ENCODE measurements at places on chromosomes 1 and 21.

GRCh38 chr1:201566933-201567801, 28.2 kb downstream of the NAV1 start:
- peak; percentile 31 for DNase-seq

- DNase-seq, result no peak
These were observed 12.4 kb downstream of the SAMSN1 start for GRCh38 chr21:14533499-14534428.

DNA sequence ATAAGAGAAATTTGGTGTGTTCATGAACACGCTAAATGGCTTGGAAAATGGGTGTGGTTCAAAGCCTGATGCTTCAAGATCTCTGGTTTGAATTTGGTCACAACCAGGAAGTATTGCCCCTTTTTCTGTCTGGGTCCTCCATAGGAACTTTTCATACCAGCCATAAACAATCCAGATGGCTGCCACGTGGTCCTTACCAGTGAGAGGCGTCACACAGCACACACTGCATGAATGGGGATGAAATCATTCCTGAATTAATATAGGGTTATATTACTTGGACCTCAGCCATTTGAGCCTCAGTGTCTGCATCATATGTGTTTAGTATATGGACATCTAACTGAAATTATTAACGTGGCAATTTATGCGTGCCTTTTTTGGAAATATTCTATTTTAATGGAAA, 64.0 kb downstream of the PRRX1 start:
- no peak for DNase-seq

DNA sequence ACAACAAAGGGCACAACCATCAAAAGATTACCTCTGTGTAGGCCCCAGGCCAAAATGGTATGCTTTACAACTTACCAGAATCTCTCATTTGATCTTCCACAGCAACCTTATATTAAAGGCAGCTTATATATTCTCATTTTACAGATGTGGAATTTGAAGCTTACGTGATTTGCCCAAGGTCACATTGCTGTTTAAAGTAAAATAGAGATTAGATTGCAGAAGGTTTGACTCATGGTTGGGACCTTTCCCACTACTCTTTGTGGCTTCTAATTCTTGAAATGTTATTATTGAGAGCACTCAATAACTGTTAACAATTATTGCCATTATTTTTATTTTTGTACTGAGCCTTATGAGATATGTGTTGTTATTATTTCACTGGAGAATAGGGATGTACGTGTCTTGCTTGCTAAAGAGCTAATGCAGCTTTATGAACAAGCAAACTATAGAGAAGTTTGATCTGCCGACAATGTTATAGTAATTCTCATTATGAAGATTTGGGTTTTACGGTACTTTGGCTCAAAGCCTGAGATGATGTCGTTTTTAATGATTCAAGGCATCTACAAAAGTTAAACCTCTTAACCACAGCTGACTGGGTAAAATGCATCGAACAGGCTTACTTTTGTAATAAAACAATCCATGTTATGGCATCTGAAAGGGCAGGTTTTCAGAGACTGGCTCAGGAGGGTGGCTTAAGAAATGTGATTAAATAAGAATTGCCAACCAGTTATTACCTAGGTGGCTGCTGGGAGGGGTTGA, 43.3 kb upstream of the TSNAX start:
- DNase-seq, result no peak

DNA sequence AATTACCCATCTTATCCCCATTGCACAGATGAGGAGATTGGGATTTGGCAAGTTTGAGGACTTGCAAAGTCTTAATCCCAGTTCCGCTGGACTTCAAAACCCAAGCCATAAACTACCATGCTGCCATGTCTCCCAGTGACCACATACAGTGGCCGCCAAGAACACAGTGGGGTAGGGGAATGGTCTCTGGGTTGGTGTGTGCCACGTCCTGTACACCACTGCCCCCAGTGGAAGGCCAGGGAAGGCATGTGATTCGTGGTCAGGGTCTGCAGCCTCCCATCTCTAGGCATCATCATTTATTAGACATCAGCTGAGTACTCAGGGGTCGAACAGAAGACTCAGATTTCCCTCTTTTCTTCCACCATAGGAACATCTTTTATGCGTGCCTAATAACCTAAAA, 76.0 kb downstream of the MAN1C1 start:
- no peak for DNase-seq

GRCh38 chr1:83706354-83706938, 292.5 kb downstream of the TTLL7 start:
- no peak for DNase-seq

GRCh38 chr1:217889401-217889800, 258.3 kb downstream of the SPATA17 start:
- DNase-seq, result no peak

DNA sequence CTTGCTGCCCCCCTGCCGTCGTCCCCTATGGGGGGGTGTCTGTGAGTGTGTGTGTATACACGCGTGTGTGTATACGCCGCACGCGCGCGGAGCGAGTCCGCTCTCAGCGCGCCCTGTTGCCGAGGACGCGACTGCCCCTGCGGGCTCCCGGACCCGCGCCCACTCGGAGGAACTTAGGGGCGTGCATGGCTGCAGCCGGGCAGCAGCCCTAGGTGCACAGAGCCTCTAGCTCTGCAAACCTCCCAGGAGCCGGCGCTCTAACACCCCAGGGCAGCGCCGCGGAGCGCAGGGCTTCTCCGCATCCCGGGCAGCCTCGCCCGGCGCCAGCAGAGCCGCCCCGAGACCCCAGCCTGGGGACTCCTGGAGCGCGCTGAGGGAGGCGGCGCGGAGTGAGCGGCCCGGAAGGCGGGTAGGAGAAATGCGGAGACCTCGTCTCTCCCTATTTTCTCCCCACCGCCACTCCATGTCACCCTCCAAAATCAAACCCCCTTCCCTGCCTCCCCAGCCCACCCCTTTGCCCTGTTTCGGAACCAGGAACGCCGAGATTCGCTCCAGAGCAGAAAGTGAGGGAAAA, 574 bp downstream of the ITPKB start:
- DNase-seq, result peak; percentile 37

- no peak for DNase-seq
These were observed 247.7 kb upstream of the PTBP2 start for GRCh38 chr1:96473791-96474434.

DNA sequence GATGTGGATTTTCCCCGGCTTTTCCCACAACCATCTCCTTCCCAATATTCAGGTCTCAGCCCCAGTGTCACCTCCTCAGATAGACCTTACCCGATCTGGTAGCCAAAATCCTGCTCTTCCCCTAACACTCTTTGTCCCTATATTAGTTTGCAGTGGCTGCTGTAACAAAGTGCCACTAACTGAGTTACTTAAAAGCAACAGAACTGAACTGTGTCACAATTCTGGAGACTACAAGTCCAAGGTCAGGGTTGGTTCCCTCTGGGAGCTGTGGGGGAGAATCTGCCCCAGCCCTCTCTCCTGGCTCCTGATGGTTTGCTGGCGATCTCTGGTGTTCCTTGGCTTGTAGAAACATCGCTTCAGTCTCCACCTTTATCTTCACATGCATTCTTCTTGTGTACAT, 64.0 kb downstream of the NENF start:
- DNase-seq, result no peak

DNA sequence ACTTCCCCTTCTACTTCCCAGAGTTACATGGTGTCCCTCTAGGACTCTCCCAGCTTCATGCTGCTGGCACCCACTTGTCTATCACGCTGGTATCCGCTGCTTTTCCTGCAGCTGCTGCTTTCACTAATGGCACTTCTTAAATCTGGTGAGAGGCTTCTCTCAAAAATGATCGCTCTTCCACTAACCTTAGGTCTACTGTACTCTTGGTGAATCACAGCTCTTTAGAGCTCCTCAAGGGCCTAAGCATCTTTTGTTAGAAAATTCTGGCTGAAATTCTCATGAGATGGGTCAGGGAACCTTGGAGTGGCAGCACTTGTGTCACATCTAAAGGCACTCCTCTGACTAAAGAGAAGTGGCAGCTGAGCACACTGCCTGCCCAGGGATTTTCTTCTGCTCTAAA, 32.1 kb downstream of the ZMYND12 start:
- DNase-seq, result no peak

DNA sequence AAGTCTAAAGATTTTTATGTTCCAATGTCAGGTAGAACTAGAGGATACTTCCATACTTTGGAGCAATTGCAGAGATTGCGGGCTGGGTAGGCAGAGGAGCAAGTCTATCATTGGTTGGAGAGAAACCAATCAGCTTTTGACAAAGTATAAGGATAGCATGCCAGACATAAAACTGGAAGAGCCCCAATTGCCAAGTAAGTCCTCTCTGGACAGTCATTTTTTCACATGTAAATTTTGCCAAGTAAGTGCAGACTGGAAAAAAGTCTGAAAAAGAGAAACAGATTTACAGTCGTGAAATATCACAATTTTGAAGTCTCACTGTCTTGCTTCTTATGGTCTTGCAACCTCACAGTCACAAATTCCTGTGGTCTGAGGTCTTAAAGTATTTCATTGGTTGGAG, 131.4 kb upstream of the C21orf91 start:
- no peak for DNase-seq

GRCh38 chr1:193118803-193119730, 2.8 kb upstream of the CDC73 start:
- no peak for DNase-seq

GRCh38 chr1:106456832-106457231, 599.6 kb upstream of the PRMT6 start:
- no peak for DNase-seq

DNA sequence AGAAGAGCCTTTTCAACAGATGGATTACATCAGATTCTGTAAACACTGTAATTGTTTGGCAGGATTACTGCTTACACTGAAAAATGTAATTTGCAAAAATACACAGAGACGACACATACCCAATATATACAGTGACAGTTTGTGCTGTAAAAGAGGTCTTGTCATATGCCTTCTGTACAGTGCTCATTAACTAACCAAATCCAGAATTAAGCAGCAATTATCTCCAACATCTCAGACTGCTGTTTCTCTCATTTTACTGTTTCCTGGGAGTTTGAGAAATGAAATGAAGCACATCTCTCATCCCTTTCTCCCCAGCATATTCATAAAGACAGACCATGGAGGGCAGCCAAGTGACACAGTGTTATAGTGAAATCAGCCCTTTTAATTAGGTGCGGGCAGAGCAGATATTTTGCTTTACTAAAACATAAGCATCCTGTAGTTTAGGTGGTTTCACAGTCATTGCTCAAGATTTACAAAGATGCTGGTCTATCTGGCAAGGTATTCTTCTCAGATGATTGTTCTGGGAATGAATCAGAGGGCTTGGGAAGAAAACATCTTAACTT, 618.4 kb upstream of the USP24 start:
- DNase-seq, result peak; percentile 1

DNA sequence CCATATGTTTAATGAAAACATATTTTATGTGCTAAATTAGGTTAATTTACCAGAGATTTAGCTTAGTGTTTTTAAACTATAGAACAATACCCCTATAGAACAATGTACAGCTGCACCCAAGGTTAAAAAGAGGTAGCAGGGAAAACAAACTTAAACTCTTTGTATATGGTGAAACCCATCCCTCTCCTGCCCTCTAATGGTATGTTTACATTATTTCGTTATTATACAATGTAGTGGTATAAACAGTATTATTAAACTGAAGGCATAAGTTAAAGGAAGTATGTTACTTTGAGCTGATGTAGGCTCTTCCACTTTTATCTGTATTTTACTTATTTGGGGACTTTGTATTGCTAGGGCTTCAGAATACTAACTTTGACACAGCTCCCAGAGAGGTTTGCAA, 16.7 kb upstream of the ZYG11A start:
- DNase-seq, result no peak

- DNase-seq, result no peak
These were observed 54.6 kb downstream of the STXBP3 start for GRCh38 chr1:108801101-108801500.

DNA sequence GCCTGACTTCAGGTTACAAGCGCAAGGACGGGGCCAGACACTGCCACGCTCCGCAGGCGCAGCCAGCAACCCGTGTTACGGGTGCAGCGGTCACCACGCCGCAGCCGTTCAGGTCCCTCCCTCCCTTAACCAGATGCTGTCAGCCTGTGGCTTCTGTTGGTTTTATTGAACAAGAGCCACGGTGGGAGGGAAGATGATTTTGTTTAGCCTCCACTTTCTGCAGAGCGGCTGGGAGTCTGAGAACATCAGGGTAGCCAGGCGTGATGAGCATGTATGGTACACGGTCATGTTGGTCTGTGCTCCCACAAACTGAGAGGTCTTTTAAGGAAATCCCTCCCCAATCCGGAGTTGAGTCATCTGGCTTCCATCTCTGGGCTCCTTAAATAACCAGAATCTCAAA, 18.5 kb upstream of the ADARB1 start:
- DNase-seq, result no peak

GRCh38 chr1:228401782-228402640, 4.6 kb downstream of the TRIM11 start:
- no peak for DNase-seq

- DNase-seq, result no peak
These were observed 46.0 kb upstream of the A3GALT2 start for GRCh38 chr1:33366762-33367484.

DNA sequence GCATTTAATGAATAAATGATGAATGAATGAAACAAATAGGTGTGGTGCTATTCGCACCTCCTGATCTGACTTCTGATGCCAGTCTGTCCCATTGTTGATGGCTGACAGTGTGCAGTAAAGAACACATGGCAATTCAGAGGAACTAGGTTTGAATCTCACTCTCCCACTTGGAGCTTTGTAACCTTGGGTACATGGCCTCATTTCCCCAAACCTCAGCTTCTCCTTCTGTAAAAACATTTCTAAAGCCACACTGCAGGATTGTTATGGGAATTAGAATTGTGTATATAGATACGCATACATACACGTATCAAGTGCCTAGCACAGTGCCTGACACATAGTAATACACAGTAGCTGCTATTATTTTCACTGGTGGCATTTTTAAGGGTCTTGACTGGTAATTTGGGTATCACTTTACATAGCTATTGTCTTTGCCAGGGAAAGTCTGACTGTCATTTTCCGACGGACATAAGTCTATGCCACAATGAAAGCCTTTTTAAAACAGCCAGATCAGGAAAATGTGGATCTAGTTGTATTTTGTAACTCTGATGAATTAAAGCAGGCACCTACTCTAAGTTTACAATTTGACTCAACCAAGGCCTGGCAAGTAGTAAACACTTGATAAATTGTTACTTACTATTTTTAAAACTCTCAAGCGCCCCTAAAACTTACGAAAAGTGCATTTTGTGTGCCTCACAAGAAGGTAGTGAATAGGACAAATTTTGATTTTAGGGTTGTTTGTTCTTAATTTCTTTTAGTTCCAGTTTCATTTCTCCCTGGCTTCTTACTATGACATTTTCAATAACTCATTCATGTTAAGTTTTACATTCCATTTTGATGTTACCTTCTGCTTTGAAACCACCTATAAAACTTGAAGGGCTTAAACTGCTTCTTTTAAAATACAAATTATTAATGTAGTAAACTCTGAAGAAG, 164.4 kb downstream of the SDCCAG8 start:
- DNase-seq, result no peak

GRCh38 chr1:109890115-109890953, 20.3 kb upstream of the CSF1 start:
- no peak for DNase-seq

- no peak for DNase-seq
These were observed 297.8 kb downstream of the BRINP3 start for GRCh38 chr1:190179817-190180216.
